ENCODE measurements at places on chromosomes 6 and 20.

DNA sequence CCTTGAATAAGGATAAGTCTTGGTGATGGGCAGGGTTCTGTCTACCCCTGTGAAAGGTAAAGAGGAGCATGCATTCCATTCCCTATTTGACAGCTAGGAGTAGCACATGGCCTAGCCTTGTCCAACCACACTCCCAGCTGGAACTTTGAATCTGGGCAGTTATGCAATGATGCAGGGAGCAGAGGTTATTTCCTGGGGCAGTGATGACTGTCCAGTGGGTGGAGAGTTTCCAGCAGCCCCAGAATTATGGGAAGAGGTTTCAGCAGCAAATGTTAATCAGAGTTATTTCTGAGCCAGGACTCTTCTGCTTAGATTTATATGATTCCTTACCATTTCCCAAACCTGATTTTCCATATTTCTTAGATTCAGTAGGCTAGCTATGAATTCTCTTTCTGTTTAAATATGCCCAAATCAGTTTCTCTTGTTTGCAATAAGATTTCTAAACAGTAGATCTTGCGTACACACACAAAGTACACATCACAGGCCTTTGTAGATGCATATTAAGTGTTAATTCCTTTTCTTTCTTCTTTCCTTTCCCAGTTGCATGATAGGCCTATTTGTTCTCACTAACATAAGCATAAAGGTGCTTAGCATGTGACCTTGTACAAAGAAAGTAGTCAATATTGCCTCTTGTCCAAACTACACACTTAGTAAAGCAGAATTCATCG, 17.3 kb upstream of the TXLNB start:
- peak; percentile 85 for DNase-seq

- no peak for DNase-seq
These were observed 77.6 kb downstream of the WASF1 start for GRCh38 chr6:110101885-110102284.

GRCh38 chr20:17693444-17694001, 6.2 kb upstream of the BANF2 start:
- DNase-seq, result no peak

GRCh38 chr6:80477591-80477990, 371.1 kb downstream of the BCKDHB start:
- peak; percentile 44 for DNase-seq

DNA sequence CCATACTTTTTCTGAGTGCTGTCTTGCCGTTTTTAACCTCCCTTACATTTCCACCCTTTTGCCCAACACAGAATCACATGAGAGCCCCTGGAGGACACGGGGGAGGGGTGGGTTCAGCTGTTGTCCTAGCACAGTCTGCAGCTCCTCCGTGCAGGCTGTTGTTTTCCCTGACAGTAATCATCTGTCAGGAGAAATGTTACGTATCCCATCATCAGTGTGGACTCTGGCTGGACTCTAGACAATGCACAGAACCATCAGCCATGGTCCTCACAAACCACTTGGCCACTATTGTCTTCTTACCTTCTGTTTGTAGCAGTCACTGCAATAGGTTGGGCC, 92.1 kb downstream of the RIN2 start:
- no peak for DNase-seq

DNA sequence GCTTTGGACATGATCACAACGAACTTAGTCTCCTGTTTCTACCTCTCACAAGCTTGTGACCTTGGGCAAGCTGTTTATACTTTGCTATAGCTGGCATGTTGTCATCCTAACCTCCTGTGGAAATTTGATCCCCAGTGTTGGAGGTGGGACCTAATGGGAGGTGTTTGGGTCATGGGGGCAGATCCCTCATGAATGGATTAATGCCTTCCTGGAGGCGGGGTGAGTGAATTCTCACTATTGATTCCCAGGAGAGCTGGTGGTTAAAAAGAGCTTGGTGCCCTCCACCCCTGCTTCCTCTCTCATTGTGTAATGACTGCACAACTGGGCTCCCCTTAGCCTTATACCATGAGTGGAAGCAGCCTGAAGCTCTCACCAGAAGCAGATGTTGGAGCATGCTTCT, 228.9 kb downstream of the HIVEP2 start:
- DNase-seq, result no peak

GRCh38 chr20:8461186-8461585, 329.1 kb downstream of the PLCB1 start:
- DNase-seq, result no peak

- peak; percentile 79 for DNase-seq
These were observed 26.6 kb downstream of the ZNF133 start for GRCh38 chr20:18314786-18315406.

- no peak for DNase-seq
These were observed 16.9 kb upstream of the ZSCAN9 start for GRCh38 chr6:28208111-28208659.

- DNase-seq, result no peak
These were observed 132.0 kb downstream of the CDK19 start for GRCh38 chr6:110683241-110683640.

- no peak for DNase-seq
These were observed 4.1 kb upstream of the TFAP2C start for GRCh38 chr20:56624786-56625681.
